ENCODE measurements at places on chromosomes 2 and 18.
A peak's percentile ranks its signal among the peaks of the same experiment; 100 is the strongest.

DNA sequence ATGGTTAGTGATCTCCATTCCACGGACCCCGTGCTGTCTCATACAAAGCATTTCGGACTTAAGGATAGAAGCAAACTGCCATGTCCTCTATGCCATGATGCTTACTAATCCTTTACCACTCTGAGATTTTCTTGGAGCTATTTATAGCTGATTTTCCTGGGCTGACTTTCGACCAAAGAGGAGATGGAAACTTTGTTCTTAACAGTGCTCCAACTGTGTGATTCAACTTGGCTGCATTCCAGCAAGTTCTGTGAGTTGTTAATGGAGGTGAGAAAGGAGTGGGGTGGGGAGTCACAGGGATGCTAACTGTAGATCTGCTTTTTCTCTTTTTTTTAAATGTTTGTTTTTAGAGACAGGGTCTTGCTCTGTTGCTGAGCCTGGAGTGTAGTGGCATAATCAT is 45.5 kb upstream of the MSH2 start:
- DNase-seq, result peak; percentile 87

DNA sequence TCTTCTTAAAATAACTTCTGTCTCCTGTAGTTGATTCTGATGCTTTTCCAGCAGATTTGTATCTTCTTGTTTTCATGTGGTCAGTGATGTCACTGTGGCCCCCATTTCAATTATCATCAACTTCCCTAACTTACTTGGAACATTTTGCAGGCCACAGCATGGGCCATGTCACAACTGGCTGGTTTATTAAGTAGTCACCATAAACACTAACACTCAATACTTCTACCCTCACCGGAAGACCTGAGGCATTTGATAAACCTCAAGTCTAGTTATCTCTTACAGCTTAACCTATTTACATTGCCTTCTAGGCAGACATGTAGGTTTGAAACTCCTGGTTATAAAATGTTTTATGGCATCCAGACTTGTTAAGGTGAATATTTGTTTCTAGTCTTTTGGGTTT is 37.4 kb upstream of the PROKR1 start:
- no peak for DNase-seq

- no peak for DNase-seq
Measured at GRCh38 chr18:7333025-7333562, 102.2 kb downstream of the LRRC30 start.

DNA sequence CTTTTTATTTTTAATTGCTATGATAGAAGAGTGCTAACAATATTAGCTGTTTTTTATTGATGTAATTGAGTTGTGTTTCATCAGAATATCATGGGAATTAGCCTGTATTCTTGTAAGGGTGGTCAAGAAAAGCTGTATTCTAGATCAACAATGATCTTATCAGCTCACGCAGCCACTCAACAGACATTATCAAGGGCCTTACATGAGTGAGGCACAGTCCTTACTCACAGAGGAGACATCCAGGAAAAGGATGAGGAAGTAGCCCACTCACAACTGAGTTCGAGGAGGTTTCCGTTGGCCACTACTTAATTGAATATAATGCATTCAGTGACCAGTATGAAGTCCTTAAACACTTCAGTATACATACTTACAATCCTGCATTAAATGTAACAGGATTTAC is 152.5 kb downstream of the AFF3 start:
- no peak for DNase-seq

GRCh38 chr2:230814616-230815015 is 50.1 kb upstream of the ITM2C start:
- peak; percentile 18 for DNase-seq

DNA sequence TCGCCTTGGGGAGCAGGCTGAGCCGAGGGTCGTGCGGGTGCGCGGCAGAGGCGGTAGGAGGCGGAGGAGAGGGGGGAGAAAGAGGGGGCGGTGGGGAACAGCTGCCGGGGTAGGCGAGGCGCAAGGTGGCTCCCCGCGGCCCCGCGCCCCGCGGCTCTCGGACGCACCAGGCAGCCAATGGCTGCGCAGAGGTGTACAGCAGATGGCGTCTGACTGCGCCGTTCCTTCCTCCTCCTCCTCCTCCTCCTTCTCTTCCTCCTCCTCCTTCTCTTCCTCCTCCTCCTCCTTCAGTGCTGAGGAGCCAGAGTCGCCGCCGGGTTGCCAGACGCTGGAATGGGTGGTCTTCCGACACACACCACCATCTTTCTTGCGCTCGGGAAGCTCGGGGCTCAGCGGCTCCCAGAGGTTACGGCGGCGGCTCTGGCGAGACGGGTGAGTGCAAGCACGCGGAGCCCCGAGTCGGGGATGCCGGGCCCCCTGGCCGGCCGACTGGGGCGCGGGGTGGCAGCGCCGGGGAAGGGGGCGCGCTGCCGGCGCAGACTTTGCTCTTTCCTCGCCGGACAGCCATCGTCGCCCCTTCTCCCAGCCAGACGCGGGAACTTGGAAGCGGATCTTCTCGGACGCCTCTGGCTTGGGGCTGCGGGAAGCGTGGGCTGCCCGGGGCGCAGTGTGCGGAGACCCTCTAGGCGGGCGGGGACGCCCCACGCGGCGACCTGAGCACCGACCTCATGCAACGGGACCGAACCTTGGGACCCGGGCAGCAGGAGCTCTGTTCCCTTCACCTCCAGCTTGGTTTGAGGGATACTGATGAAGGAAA is at the start of gene THSD7B:
Gene THSD7B (plus strand): TSS at position 290 of the 817 bp plus-strand sequence. CDS start 116,634 bp downstream, outside the sequence.
- DNase-seq, result no peak
